ENCODE measurements at places on chromosomes 7 and 10.

- no peak for DNase-seq
Observed at GRCh38 chr7:52670608-52671225, 364.7 kb upstream of the POM121L12 start.

DNA sequence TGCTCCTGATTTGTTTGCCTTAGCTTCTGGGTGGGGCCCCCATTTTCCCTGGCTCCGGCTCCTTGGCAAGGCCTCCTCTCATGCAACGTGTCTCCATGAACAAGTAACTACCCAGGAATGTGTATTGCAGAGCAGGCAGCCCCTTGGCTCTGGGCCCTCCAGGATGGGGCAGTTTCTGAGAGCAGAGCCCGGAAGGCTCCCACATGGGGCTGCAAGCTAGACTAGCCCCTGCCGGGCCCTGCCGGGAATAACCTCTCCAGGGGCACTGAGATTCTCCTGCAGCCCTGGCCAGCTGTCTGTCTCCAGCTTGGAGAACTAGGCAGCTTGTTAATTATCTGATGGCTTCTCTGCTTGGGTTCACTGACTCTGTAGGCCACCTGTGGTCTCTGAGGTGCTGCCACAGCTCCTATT lies 184.0 kb upstream of the INHBA start:
- no peak for DNase-seq

DNA sequence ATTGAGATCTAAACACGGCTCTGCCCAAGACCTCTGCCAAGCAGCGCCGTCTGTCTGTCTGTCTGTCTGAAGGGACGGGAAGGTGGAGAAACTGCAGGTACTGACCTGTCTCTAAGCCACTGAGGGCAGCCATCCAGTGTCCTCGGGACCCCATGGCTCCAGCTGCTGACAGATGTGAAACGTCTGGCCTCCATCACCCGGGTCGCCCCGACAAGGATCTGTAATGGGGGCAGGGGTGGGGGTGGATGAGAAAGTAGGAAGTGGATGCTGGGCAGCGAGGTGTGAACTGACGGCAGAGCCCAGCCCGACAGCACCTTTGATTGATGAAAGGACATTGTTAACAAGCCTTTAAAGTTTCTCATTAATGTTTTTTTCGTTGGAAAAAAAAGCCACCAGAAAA lies 193.1 kb downstream of the EBF3 start:
- DNase-seq, result no peak

GRCh38 chr7:929311-929711 lies 25.2 kb downstream of the ADAP1 start:
- no peak for DNase-seq

- no peak for DNase-seq
Observed at GRCh38 chr7:27139334-27140125, 4.0 kb downstream of the HOXA5 start.

DNA sequence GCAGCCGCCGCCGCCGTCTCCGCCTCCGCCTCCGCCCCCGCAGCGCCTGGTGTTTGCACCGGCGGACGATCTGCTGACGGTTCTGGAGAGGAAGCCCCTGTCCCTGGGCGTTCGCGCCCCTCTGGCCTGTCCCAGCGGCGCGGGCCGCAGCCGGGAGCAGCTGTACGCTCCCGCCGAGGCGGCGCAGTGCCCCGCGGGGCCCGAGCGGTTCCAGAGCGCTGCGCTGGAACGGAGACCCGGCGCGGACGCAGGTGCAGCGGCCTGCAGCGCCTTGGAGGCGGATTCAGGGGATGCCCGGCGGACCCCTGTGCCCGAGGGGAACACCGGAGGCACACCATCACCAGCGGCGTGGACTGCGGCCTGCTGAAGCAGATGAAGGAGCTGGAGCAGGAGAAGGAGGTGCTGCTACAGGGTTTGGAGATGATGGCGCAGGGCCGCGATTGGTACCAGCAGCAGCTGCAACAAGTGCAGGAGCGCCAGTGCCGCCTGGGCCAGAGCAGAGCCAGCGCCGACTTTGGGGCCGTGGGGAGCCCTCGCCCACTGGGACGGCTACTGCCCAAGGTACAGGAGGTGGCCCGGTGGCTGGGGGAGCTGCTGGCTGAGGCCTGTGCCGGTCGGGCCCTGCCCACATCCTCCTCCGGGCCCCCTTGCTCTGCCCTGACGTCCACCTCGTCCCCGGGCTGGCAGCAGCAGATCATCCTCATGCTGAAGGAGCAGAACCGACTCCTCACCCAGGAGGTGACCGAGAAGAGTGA lies 24.8 kb upstream of the ZNF735 start:
- no peak for DNase-seq

GRCh38 chr7:66176914-66177313 lies 28.2 kb upstream of the TPST1 start:
- DNase-seq, result no peak

DNA sequence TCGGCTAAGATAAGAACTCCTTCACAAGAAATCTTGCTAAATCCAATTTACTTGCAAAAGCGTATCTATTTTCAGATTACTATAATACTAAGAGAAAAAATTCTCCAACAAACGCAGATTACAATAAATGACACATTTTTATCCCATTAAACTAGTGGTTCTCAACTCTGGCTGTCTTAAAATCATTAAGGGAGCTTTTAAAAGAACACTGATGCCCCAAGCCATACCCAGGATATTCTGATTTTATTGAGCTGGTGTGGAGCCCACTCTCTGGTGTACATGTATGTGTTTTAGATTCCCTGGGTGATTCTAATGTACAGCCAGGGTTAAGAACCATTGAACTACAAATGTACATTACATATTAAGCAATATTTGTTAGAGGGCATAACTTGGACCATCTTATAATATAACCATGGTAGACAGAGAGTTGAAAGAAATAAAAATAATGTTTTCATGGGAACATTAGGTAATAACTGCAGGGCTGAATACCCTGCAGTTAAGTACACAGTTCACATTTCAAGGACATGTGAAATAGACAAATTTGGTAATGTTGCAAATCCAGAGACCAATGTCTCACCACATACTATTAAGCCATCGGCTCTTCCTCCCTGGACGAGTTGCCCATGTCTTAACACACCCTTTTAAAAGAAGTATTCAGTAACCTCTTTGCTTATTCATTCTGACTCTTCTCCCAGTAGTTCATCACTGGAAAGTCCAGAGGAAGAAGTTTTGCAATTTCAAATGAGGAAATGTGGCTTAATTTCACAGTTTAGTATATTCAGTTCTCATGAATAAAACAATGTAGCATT lies 6.2 kb downstream of the GSAP start:
- DNase-seq, result no peak

DNA sequence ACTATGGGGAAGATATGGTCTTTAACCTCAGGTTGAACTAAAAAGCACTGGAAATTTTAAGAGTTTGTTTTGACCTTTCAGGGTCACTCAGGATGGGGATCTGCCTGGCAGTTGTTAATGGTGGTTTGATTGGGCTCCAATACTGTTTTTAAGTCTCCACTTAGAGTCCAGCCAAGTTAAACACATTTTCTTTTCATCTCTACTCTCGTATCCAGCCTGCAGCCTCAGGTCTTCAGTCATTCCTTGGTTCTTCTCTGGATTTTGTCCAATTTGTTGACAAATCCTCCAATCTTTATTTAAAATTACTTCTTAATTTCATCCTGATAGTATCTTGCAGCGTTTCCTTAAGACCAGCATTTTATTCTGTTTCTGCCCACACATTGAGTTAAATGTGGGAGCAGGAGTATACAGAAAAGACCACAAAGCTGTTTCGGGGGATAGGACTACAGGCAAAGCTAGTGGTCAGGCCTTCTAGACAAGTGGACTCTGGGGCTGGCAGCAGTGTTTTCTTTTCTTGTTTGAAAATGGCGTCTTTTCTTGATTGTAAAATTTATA lies 133.2 kb upstream of the INHBA start:
- DNase-seq, result no peak

- DNase-seq, result peak; percentile 71
Observed at GRCh38 chr10:93991596-93992284, 2.0 kb upstream of the PLCE1 start.

- no peak for DNase-seq
Observed at GRCh38 chr10:22850541-22850940, 77.3 kb upstream of the ARMC3 start.

DNA sequence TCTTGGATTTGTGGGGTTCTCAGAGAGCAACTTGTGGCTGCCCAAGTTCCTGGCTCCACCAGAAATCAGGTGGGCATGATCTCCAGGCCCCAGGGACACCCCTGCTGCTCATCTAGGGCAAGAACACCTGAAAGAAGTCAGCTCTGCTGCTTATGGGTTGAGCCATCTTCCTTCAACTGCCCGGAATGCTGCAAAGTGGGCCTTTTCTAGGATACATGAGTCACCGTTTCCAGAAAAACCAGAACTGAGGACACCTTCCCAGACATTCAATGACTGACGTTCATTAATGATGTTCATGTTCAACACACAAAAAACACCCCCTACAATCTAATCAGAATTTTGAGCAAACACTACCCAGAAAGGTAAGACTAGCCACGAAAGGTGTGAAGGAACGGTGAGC lies 98.0 kb downstream of the MAD1L1 start:
- DNase-seq, result no peak

GRCh38 chr10:90856261-90856660 lies 1.6 kb downstream of the HTR7 start:
- DNase-seq, result no peak

- DNase-seq, result no peak
Observed at GRCh38 chr7:156009569-156009968, 197.3 kb upstream of the SHH start.

- DNase-seq, result no peak
Observed at GRCh38 chr7:117424090-117424829, 3.0 kb downstream of the ASZ1 start.

- no peak for DNase-seq
Observed at GRCh38 chr10:24966962-24967481, 14.6 kb upstream of the PRTFDC1 start.

DNA sequence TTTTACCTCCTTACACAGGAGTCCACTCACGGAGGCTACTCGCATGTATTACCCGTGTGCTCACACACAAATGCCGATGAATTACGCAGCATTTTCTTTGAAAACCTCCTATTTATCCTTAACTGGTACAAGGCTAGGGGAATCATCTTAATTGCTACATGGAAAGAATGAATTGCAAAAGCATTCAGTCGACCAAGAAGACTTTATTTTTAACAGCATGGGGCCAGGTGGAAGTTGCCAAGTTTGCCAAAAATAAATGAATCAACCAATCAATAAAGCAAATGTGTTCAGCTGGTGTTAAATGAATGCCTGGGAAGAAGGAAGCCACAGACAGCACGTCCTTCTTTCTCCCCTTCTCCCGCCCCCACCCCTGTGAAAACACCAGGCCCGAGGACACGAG lies 55.8 kb downstream of the CTBP2 start:
- no peak for DNase-seq

DNA sequence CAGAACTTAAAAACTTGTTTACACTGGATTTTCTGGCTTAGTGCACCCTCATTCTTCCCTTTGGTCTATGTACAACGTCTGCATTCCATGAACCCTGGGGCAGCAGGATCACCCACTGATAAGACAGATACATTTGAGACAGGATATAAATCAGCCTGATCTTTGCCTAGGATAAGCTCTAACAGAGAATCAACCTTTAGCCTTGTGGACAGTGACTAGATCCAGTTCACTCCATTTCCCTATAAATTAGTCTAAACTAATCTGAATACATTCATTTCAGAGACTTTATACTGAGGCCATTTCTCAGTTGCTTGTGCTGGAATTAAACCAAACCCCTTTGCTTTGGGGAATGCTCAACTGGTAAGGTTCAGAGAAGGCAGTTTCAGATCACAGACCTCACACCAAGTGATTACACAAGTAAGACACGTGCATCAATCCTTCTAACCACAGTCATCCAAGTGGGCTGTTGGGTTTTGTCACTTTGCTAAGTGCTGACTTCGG lies 639.8 kb upstream of the FZD8 start:
- no peak for DNase-seq

GRCh38 chr10:10901906-10902305 lies 115.8 kb upstream of the CELF2 start:
- no peak for DNase-seq

DNA sequence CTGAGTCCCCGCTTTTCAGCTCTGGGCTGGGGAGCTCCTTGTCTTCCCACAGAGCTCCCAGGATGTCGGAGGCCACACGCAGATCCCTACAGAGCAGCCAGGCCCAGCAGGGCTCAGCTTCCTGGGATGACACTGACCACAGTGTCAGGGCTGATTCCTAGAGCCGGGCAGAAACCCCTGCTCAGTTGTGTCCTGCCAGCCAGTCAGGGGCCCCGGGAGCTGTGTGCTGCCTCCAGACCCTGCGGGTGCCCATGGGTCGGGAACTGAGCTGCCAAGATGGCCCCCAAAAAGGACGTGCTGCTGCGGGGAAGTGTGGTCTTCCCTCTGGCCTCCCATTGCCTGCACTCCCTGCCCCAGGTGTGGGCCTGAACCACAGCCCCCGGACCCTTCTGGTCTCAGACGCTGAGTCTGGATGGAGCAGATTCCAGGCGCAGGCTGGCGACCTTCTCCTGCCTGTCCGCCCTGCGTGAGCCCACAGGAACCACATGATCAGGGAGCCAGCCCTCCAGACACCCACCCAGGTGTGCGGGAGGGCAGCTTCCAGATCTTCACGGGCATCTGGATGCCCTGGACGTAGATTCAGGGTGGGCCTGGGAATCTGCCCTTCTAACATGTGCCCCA lies 217.4 kb downstream of the MAD1L1 start:
- DNase-seq, result no peak

DNA sequence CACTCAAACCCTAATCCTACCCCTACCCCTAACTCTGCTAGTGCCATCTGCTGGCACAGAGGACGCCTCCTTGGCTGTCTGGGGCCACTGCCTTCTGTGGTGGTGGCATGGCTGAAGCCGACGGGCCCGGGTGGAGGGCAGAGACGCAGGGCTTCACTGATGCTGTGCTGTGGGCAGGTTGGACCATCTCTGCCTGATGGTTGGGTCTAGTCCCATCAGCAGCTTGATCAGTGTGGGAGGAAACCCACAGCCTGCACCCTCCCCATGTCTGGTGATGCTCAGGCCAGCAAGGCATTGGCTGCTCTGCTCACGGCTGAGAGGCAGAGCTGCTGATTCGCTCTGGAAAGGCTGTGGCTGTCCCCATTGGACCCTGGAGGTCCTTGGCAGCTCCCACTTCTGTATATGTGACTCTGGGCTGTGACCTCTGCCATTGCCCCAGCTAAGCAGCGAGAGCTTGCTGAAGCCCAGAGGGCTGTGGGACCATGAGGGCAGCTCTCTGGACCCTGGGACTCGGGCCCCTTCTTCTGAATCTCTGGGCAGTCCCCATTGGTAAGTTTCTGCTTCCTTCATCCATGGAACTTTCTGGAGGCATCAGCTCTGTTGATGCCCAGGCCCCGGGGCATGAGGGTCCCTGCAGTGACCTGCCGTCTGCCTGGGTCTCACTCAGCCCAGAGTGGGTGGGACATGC lies at the start of gene SCART1:
Gene SCART1, plus strand, starts transcription at position 430 of the 688 bp plus-strand sequence. Its CDS starts 53 bp downstream, at position 483.
- DNase-seq, result no peak

GRCh38 chr7:8443576-8444467 lies 10.4 kb downstream of the NXPH1 start:
- no peak for DNase-seq

DNA sequence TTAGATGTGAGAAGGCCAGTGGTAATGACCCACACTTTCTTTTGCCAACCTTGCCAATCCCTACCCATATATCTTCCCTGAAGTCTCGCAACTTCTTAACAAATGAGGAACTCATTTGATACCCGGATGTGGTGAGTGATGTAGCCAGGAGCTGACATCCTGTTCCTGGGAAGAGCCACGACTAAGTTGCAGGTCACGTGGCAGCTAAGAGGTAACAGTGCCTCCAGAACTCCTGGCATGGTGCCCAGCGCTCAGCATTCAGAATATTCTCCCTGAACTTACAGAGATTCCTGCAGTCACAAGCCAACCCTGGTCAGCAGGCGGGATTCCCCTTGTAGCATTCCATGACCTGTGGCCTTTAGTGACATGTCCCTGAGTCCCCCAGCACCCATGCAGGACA lies 282.5 kb downstream of the GALNT17 start:
- DNase-seq, result no peak
